Uterus (tissue), 4 donors: ENCODE measurements at places on chromosomes 6 and 20. TPM values are rescaled to one million over a fixed set of nuclear protein-coding genes. Genes with fewer than 3 reads are reported as not detected.

DNA sequence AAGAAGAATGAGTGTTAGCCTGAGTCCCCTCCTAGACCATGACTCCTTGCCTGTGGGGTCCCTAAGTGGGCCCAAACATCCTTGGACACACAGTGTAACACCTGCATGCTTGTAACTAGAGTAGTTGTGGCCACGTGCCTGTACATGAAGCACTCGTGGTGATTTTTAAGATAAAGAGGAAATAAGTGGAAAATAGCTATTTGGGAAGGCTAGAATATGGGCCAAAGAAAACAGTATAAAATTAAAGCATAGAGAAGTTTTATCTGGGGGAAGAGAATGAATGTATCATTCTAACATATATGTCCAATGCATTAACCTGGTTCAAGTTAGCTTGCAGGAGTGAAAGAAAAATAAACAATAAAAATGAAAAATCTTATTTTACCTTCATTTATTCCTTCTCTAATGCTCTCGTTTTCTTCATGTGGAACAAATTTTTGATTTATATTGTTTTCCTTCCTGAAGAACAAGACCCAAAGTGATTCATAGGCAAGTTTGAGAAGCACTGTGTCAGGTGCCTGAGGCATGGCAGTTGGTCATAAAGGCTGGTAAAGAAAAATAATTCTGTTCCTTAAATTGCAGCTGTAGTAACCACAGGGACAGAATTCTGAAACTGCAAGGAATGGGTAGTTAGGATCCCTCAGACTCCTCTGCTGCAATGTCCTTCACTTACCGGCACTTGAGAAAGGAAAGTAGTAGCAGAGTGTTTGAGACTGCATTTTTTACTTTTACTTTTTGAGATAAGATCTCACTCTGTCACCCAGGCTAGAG is 8.5 kb upstream of the CST3 start:
- no peak for DNase-seq

DNA sequence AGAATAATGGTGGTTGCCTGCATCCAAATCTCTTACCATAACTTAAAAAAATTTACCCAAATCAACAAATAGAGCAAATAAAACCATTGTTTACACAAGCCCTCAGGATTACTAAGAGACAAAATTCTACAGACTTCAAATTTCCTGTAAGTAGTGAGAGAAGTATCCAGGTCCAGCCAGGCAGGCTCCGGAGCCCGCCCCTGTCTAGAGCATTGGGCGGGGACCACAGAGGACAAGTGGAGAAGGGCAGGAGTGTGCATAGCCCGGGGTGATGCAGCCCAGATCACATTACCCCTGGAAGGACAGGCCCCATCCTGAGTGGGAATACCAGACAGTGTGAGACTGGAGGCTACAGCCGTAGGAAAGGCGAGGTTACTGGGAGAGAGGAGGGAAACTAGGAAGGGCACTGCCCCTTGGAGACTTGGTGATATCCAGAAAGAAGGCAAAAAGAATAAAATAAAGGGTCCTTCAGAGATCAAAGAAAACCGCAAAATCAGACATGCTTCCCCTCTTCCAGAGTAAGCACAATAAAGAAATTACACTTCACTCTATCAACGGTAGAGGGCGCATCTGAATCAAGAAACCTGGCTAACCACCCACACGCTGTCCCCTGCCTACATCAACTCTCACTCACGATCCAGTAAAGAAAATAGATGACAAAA is 26.6 kb downstream of the RIN2 start:
- peak; percentile 68 for DNase-seq

GRCh38 chr6:4078691-4079471 is at the start of gene FAM217A:
FAM217A (minus strand) TSS chr6:4079137; CDS start chr6:4077414, 1,723 bp downstream.
- DNase-seq, result no peak

TREML1 gene
- not detected for total RNA-seq

HEY2 gene
- 9.3 TPM for total RNA-seq

DNA sequence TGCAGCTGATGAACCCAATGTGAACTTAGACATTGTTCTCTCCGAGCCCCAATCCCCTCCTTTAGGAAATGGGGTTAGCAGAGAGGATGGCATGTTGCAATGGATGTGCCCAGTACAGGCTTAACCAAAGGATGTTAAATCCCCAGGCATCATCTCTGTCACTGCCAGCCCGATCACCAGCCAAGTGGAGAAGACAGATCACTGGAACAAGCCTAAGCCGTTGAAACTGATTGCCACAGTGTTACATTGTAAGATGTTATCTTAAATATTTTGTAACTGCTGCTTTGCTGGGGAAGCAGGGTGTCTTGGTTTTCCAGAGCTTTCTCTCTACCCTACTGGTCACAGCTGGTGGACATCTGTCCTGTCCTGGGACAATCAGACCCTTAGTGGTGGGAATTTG is 783.4 kb upstream of the CHD6 start:
- no peak for DNase-seq

DNA sequence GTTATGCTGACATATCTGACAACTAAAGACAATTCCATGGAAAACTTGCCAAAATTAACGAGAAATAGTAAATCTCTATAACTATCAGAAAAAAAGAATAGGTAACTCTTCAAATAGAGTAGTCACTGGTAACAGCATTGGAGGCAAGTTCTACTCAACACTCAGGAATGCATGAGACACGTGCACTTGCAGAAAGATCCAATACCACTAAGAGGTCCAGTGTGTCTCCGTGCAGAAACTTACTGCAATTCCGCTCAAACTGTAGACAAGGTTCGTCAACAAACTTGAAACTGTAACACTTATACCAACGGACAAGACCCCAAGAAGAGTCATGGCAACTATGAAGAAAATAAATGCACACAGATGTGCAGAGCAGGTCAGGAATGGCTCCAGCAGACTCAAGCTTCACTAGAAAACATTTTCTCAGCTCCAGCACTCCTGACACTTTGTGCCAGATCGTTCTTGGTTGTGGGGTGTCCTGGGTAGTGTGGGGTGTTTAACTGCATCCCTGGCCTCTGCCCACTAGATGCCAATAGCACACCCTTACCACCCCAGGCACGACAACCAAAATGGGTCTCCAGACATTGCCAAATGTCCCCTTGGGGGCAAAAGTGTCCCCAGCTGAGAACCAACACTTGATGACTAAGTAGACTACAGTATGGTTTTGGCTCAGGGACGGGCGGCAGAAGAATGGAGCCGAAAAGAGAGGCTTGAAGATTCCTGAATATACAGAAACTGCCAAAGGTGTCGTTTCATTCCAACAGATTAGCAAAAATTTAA is 134.8 kb downstream of the DTNBP1 start:
- no peak for DNase-seq

- no peak for DNase-seq
Measured at GRCh38 chr6:138577151-138577915, 78.0 kb upstream of the NHSL1 start.

- DNase-seq, result no peak
Measured at GRCh38 chr20:37308086-37309050, 18.9 kb downstream of the MANBAL start.
